HFFc6 (cell line): ENCODE measurements at places on chromosomes 5 and 9. TPM values are rescaled to one million over a fixed set of nuclear protein-coding genes. Genes with fewer than 3 reads are reported as not detected.
A peak's percentile ranks its signal among the peaks of the same experiment; 100 is the strongest.

The PCDHGA7 gene
- total RNA-seq: 2.5 to 11.2 TPM (median 2.8 TPM) in 3 replicates

The AHRR gene
- 30.9 to 56.9 TPM (median 45.1 TPM) in 3 replicates for total RNA-seq

The MSANTD3 gene
- total RNA-seq: 60.1 to 78.2 TPM (median 74.4 TPM) in 3 replicates

- H3K36me3 ChIP-seq: no peaks in the 10 kb centered on the region
- H3K27me3 ChIP-seq: peaks cover 6% of the 10 kb centered on the region; the same call in 1 of the 2 replicates
- no peak for DNase-seq
- no peak overlapping the region for H3K27ac ChIP-seq
- H3K4me1 ChIP-seq: no peaks in the 10 kb centered on the region
Measured at GRCh38 chr5:148683651-148684050, 29.3 kb upstream of the HTR4 start.

DNA sequence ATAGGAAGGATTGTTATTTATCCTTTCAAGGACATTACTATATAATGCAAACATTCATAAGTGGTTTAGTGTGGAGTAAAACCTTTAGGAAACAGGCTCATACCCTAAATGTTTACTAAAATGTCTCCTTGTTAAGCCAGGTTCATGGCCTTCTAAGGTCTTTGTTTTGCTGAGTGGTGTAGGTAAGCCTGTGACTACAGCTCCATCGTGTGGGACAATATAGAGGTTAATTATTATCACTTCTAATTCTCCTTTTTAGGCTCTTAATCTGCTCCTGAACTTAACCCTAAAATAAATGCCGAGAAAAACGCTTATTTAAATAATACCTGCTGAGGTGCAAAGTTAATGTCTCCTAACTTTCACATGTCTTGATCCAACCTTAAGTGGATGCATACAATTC, 43.8 kb downstream of the SPINK5 start:
- H3K27me3 ChIP-seq: peaks cover 3% of the 10 kb centered on the region; the same call in 1 of the 2 replicates
- H3K36me3 ChIP-seq: no peaks in the 10 kb centered on the region
- no peak overlapping the region for H3K4me3 ChIP-seq
- no peaks in the 10 kb centered on the region for H3K4me1 ChIP-seq
- DNase-seq: no peak
- no peak overlapping the region for H3K27ac ChIP-seq

GRCh38 chr9:112188884-112189283, 13.8 kb upstream of the SUSD1 start:
- H3K27ac ChIP-seq: no peak overlapping the region
- no peaks in the 10 kb centered on the region for H3K4me1 ChIP-seq
- no peak for DNase-seq
- H3K27me3 ChIP-seq: peaks cover 2% of the 10 kb centered on the region; the same call in 1 of the 2 replicates
- peaks cover 7% of the 10 kb centered on the region; the same call in 1 of the 2 replicates for H3K36me3 ChIP-seq

GRCh38 chr5:88785746-88786565, 97.0 kb downstream of the MEF2C start:
- H3K27me3 ChIP-seq: no peaks in the 10 kb centered on the region; the same call in 1 of the 2 replicates
- H3K36me3 ChIP-seq: no peaks in the 10 kb centered on the region
- H3K4me3 ChIP-seq: peak overlapping the region; percentile 88
- H3K4me1 ChIP-seq: peaks cover 47% of the 10 kb centered on the region
- DNase-seq: peak; percentile 98

DNA sequence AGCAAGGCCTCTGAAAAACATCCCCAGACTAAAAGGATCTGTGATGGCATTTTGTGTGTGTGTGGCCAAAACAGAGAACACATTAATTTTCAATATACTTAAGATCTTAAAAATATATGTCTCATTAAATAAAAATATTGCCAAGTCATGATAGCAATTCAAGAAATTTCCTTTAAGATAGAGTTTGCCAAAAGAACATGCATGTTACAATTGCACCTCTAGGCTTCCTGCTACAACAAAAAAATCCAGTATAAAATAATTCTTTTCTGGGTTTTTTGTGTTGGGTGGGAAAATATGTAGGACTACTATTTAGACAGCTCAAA, 5.2 kb downstream of the ANXA1 start:
- peaks cover 60% of the 10 kb centered on the region for H3K27me3 ChIP-seq
- peaks cover 69% of the 10 kb centered on the region for H3K4me1 ChIP-seq
- H3K27ac ChIP-seq: peak overlapping the region; percentile 75
- DNase-seq: no peak

GRCh38 chr5:93930098-93930497, 188.7 kb upstream of the POU5F2 start:
- H3K27me3 ChIP-seq: no peaks in the 10 kb centered on the region; the same call in 1 of the 2 replicates
- H3K4me3 ChIP-seq: no peak overlapping the region
- H3K36me3 ChIP-seq: peaks cover 11% of the 10 kb centered on the region; the same call in 1 of the 2 replicates
- DNase-seq: no peak
